ENCODE measurements at places on chromosomes 16 and 17.
A peak's percentile ranks its signal among the peaks of the same experiment; 100 is the strongest.

GRCh38 chr17:1440921-1441320, 15.1 kb downstream of the CRK start:
- DNase-seq, result no peak

DNA sequence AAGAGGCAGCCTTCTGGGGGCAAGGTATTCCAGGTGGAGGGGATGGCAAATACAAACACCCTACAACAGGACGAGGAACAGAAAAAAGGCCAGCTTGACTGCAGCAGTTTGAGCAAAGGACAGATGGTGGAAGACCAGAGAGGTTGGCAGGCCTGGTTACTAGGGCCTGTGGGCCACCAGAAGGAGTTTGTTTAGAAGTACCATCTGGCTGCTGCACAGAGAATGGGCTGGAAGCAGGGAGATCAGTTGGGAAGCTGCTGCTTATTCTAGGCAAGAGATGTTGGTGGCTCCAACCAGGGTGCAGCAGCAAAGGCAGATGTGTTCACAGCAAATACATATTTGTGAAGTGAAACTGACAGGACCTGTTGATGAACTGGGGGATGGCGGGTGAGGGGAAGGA, 2.9 kb upstream of the YPEL2 start:
- no peak for DNase-seq

DNA sequence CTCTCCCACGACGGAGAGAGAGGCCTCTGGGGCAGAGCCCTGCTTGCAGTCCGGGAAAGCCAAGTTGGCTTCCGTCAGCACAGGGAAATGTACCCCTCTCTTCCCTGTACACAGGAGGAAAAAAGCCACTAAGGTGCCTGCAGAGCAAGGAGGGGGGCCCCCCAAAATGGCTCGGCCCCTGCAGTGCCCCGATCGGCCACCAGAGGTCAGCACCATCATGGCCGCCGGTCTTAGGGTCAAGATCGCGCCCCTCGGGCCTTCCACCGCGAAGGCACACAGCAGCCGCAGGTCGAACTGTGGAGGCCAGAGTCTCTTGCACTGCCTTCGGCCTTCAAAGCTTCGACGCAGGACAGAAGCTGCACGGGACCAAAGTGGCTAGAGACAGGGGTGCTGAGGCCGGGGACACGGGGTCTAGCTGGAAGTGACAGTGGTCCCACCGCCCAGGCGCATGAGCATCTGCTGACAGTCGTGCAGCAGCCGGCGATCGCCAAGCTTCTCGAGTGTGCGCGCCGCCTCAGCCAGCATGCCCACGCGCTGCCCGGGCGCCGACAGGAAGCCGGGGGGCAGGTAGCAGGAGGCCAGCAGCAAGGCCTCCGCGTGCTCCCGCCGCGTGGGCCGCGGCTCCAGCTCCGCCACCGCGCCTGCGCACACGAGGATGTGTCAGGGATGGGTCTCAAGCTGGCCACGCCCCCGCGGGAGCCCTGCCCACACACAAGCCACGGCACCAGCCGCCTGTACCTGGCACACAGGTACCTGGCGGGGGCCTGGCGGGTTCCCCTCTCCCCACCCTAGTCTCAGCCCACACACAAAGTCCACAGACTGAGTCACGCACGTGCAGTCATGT, 24.4 kb downstream of the SREBF1 start:
- DNase-seq, result peak; percentile 68

DNA sequence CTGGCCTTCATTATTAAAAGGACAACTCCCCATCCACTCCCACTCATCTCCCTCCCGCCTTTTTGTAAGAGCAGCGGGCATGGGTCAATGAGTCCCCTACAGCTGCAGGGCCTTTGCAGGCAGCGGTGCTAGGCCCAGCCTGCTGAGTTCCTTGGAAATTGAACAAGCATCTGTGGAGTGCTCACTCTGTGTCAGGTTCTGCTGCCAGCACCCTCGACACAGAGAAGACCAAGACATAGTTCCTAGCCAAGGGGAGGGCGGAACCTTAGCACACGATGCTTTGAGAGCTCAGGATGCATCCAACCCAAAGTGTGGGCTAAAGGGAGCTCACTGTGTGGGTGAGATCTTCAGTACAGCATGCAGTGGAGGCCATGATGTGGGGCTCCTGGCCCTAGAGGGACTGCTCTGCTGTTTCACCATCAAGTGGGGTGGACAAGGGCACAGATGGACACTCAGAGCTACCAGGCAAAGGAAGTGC, 27.6 kb downstream of the RMI2 start:
- no peak for DNase-seq

GRCh38 chr16:85720302-85720637, 30.6 kb downstream of the C16orf74 start:
- no peak for DNase-seq

DNA sequence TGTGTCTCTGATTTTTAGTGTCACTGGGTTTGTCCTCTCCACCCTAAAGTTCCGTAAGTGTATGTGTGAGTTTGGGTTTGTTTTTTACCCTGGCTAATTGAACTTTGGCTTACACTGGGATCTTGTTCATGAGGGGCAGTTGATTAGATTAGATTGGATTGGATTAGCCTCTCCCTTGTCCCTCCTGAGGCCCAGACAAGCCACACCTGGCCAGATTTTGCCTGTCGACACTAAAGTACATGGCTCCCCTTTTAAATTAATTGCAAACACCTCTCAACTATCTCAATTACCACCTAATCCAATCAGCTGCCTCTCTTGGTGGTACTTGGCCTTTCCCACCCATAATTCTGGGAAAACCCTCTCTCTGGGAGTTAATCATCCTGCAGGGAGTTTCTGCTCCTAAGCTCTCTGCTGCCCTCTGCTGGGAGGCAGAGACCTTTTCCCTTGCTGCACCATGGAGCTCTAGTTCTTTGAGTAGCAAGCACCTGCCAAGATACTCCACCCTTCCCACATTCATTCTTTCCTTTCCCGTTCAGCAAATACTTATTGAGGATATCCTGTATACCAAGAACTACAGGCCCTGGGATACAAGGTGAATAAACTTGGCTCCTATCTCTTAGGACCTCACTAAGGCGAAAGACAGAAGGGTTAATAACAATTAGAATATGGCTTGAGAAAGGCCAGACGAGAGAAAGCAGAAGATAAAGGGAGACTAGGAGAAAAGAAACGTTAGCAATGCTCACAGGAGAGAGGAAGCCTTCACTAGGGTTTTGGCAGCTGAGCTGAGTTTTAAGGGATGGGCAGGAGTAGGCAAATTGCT, 60.0 kb upstream of the MPHOSPH6 start:
- peak; percentile 87 for DNase-seq

GRCh38 chr17:38604479-38605403, 1.0 kb downstream of the SRCIN1 start:
- DNase-seq, result no peak

DNA sequence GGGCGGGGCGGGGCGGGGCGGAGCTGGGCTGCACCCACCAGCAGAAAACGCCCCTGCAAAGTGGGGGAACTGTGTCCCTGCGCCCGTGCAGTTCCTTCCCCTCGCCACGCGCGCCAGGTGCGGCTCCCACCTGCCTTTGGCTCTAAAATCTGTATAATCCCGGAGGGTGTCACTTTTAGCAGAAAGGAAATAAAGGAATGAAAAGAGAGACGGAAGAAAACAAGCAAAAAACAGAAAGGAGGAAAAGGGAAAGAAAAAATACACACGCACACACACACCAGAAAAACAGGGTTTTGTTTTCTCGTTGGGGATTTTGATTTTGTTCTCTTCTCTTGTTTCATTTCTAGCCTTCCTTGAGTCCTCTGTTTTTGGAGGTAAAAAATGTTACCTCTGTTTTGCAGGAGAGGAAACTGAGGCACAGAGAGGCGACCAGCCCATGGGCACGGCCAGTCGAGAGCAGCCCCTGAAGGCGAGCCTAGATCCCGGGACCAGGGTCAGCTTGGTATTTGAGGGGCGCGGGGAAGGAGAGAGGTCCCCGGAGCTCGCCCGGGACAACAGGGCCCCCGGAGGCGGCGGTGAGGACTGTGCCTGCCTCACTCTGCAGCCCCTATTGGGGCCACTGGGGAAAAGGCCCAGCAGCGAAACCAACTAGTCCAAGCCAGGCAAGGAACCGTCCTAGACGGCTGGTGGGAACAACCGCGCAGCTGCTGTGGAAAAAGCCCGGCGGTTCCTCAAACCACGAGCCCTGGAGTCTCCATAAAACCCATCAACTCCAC, 594 bp upstream of the CARHSP1 start:
- DNase-seq, result no peak

DNA sequence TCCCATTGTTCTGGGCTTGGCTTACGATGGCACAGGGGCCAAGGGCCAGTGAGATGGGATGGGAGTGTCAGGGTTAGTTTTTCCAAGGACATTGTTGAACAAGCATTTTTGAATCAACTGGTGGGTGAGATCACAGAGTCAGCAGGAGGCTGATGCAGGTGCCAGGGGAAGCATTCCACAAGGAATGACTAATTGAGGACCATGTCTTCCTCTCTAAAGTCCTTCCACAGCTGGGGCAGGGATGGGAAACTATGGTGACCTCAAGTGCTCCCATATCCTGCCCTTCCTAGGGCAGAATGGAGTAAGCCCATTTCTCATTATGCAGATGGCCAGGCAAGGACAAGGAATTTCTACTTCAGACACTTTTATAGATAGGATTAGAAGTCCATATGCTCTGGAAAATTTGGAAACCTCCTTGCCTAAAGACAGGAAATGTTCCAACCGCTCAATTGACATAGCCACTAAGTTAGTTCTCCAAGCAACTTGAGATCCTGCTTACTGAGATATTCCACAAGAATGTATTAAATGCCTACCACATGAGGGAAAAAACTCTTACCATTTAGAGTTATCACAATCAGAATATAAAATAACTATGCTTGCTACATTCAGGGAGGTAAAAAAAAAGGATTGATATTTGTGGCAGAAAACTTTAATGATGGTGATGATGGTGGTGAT, 21.2 kb upstream of the ENGASE start:
- peak; percentile 40 for DNase-seq

GRCh38 chr17:78226055-78226758, 5.2 kb upstream of the TMEM235 start:
- DNase-seq, result no peak

- no peak for DNase-seq
These were observed 1.8 kb downstream of the CCL22 start for GRCh38 chr16:57360321-57360935.

- DNase-seq, result peak; percentile 6
These were observed 1.8 kb upstream of the APOH start for GRCh38 chr17:66230922-66231591.

GRCh38 chr17:46792071-46792470, 26.4 kb downstream of the WNT3 start:
- DNase-seq, result no peak

DNA sequence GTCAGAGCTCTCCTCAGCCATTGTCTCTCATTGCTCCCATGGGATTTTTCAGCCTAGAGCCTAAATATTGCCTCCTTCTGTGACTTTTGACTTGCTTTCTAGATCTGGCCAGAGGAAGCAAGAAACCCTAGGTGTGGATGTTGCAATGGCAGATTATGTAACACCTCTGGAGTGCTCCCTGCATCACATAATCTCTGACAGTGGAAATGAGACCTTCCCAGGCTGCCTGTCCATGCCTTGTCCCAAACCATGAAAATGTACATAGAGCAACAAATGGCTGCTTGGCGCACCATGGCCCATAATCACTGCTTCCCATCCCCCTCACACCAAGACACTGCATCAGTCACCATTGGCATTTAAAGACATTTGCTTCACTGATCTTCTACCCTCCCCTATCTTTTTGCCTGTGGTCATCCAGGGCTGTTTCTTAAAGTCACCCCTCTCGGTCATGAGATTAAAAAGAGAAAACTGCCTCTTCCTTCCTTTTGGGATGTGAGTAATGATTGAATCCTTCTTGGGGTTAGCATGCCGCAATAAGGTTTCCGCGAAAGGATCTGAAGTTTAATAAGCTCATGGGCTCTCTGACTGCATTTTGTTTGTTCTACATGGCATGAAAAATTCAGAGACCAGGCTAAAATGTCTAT, 34.2 kb upstream of the CCL2 start:
- peak; percentile 55 for DNase-seq

DNA sequence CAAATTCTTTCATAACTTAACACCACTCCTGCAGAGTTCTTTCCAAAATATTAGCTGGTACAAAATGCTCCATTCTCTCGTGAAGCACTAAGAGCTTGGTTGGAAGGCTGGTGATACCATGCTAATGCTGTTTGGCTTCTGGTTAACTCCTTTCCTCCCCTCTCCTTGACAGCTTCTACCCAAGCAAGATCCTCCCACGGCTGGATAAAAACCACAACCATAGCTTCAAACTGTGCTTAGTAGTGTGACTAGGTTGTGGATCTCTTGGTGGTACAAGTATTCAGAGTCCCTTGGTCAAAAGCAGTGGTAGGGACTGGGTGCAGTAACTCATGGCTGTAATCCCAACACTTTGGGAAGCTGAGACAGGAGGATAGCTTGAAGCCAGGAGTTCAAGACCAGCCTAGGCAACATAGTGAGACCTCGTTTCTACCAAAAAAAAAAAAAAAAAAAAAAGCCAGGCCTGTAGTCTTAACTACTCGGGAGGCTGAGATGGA, 2.3 kb downstream of the PHAF1 start:
- no peak for DNase-seq

DNA sequence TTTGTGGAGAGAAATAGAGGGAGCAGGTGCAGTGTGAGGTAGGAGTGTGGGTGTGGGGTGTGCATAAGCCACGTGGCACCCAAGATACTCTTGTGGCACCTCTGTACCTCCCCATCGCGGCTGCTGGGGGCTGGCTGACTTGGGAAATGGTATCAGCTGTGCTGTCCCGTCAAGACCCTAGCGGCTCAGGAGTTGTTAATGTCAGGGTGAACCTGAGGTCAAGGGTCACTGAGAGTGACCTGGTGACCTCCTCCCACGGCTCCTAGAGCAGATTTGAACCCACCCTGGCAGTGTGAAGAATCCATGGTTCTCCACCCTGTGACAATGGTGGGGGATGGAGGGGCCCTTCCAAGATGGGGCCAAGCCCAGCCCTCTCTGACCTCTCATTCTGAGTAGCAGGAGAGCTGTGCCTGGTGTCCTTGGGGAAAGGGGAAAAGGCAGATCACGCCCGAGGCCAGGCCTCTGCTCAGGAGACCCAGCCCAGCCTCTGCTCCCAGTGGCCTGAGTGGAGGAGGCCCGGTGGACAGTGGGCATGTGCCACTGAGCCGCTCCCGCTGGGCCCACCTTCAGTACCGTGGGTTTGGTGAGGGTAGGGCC, 3.0 kb upstream of the WFIKKN2 start:
- no peak for DNase-seq

DNA sequence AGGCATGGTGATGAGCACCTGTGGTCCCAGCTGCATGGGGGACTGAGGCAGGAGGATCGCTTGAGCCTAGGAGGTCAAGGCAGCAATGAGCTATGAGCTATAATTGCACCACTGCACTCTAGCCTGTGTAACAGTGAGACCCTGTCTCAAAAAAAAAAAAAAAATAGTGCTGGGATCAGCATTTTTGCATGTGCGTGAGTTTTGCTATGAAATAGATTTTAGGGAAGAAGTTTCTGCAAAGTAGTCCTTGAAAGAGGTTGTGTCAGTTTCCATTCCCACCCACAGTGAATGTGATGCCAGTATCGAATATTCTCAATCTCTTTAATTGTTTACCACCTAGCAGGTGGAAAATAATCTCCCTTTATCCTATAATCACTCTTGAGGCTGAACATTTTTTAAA, 26.3 kb upstream of the ARHGAP17 start:
- DNase-seq, result no peak

- peak; percentile 76 for DNase-seq
These were observed 211.7 kb upstream of the CHMP6 start for GRCh38 chr17:80779961-80780380.

GRCh38 chr17:68578236-68578635, 22.9 kb downstream of the FAM20A start:
- DNase-seq, result no peak

All from fibroblast of pulmonary artery (primary cell).